Foreskin fibroblast (primary cell): ENCODE measurements at places on chromosomes 6 and 20.

GRCh38 chr6:109962271-109962670, 15.8 kb upstream of the GPR6 start:
- no peak for DNase-seq

DNA sequence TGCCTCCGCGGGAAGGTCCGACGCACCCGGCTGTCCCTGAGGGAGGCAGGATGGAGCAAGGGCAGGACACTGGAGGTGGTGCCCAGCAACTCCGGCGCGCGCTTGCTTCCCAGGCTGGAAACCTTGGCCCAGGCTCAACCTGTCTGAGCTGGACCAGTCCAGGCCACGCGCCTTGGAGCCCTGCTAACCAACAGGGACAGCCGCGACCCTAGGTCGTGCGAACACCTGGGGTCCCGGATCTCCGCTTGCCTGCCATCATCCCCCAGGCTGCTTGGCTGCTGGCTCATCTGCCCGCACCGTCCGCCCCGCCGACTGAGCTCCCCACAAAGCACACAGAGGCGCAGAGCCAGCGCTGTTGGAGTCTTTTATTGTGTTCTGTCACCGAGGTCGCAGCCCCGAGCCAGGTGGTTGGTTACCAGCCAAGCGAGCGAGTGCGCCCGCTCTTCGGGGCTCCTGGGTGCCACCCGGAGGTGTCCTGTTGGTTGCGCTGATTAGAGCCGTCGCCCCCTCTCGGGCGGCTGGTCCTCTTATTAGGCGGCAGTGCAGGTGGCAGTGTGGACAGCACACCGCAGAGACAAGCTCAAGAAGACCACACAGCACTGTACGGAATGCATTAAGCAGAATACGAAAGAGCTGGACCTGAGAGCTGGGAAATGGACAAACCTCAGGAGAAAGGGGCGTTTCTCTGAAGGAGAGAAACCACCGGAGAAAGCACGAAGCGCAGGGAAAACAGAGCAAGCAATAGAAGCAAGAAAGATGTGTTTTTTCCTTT, 3.8 kb downstream of the COL12A1 start:
- DNase-seq, result no peak

- peak; percentile 89 for DNase-seq
Observed at GRCh38 chr6:72580281-72580940, 41.5 kb upstream of the KCNQ5 start.

DNA sequence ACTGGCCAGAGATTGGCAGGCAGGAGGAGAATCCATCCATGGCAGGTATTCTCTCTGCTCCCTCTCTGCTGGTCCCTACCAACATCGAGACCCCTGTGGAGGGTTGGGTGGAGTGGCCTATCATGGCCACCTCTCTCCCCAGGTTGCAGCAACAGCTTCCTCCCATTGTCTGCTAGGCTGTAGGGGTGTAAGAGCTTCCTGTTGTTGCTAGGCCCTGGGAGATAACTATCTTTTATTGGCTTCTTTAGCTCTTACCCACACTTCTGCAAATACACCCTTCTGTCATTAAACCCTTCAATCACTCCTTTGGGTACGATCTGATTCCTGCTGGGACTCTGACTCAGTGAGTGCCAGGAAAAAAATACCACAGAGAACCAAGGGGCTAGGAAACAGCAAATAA, 66.6 kb upstream of the FAM184A start:
- DNase-seq, result no peak

GRCh38 chr6:67190733-67191132, 1444.3 kb upstream of the ADGRB3 start:
- DNase-seq, result no peak

DNA sequence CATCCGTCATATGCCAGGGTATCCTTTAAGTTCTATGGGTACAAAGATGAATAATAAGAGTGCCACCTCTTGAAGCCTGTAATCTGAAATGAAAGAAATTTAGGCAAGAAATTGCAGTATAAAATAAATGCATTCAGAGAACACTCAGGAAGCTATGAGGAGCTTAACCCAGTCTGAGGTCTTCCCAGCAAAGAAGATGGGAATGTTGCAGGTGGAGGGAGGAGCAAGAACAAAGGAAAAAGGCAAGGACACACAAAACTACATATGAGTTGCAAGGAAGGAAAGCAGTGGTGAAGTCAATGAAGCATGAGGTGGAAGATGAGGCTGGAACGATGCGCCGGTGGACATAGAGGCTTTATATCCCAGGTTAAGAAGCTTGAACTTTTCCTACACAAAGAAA, 67.0 kb upstream of the DST start:
- DNase-seq, result no peak

GRCh38 chr6:129634411-129635230, 75.4 kb downstream of the ARHGAP18 start:
- DNase-seq, result no peak
